Activated CD4-positive, alpha-beta T cell treated with anti-CD3 and anti-CD28 coated beads, Interleukin-2, amount 50 U/mL, for 4 hours (primary cell): ENCODE measurements at places on chromosomes 5 and 9.

GRCh38 chr9:111064160-111064837 is 26.0 kb upstream of the LPAR1 start:
- no peak for DNase-seq

GRCh38 chr5:66617991-66618768 is 22.0 kb downstream of the MAST4 start:
- DNase-seq: no peak

DNA sequence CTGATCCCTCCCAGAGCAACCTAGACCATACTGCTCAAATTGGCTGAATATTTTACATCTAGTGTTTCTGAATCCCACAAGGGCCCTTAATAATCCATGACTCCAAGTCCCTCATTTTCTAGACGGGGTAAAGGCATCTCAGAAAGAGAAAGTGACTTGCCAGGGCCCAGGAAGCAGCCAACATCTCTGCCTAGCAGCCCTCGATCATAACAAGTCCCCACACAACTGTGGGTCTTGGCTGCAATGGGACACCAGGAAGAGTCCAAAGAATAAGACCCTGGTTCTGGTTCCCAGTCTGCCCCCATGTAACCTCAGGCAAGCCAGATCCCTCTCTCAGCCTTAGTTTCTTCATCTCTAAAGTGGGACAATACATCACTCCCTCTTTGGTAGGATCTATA is 6.3 kb downstream of the ANXA6 start:
- no peak for DNase-seq

GRCh38 chr5:133081036-133081435 is 29.2 kb downstream of the HSPA4 start:
- DNase-seq: no peak

DNA sequence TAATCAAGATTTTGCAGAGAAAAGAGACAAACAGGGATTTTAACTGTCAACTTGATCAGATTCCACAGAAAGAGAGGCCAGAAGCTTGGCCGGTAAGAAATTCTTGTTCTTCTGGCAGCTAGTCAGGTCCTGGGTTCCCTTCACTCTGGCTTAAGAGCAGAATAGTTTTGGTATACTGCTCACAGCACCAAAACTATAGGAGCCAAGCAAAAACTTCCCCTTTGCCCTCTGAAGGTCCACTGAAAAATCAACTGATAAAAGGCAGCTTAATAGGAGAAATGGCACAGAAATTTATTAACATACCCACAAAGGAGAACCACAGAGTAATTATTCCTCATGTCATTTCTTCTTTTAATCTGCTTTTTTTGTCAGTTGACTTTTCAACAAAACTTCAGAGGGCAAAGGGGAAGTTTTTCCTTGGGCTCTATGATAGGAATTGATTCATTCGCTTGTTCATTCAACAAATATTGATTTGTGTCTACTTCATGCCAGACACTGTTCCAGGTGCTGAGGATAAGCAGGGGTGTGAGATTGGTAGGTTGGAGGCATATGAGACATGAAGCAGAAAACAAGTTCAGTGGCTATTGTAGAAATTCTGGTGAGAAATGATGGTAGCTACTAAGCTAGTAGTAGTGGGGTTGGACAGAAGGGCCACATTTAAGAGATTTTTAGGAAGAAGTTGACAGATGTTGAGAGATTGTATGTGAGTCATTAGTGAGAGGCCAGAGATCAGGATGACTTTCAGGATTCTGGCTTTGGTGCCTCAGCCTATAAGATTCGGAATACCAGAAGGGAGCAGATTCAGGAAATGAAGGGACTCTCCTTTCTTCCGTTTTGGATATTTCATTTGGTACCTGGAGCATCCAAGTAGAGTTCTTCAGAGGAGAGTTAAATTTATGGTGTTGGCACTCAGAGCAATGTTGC is 20.6 kb upstream of the NNT start:
- no peak for DNase-seq
